ENCODE measurements at places on chromosomes 1 and 21. TPM values are rescaled to one million over a fixed set of nuclear protein-coding genes. Genes with fewer than 3 reads are reported as not detected.

GRCh38 chr1:174605198-174605597 lies 157.4 kb downstream of the GPR52 start:
- DNase-seq = no peak

GRCh38 chr1:25430073-25430966 lies at the start of gene MACO1:
MACO1 (plus strand) TSS chr1:25430897; CDS start chr1:25431099, 202 bp downstream.
- DNase-seq = peak; percentile 96

DNA sequence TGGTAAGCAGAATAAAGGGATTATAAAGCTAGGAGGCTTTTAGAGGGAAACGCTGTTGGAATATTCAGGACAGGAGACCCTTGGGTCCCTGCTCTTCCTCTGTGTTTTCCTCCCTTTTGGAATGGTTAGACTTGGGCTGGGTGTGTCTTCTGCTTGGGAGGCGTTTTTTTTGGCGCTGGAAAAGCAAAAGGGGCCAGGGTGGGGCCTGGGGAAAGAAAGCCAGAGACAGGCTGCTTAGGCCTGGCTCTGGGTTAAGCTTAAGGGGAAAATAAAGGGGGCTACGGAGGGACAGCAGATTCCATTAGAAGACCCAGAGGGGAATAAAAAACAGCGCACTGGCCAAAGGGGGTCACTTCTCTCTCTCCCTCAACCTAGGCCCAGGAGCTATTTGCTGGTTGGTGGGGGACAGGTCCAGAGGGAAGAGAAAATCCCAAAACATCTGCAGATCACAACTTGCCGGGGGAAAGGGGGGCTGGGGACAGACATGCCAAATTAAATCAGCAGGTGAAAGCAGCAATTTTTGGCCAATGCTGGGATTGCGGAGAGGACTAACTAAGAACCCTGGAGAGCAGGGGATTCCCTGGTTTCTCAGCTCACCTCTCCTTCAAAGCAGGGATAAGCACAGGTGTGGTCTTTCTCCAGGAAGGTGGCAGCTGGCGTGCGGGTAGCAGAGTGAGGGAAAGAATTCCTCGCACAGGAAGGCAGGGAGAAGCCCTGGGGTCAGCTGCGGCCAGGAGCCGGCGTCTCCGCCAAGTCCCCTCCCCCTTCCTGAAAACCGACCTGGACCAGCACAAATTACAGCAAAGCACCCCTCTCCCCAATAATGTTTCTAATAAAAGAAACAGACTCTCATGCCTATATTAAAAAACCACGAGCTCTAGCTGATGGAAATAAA lies 82.2 kb upstream of the AK4 start:
- peak; percentile 66 for DNase-seq

DNA sequence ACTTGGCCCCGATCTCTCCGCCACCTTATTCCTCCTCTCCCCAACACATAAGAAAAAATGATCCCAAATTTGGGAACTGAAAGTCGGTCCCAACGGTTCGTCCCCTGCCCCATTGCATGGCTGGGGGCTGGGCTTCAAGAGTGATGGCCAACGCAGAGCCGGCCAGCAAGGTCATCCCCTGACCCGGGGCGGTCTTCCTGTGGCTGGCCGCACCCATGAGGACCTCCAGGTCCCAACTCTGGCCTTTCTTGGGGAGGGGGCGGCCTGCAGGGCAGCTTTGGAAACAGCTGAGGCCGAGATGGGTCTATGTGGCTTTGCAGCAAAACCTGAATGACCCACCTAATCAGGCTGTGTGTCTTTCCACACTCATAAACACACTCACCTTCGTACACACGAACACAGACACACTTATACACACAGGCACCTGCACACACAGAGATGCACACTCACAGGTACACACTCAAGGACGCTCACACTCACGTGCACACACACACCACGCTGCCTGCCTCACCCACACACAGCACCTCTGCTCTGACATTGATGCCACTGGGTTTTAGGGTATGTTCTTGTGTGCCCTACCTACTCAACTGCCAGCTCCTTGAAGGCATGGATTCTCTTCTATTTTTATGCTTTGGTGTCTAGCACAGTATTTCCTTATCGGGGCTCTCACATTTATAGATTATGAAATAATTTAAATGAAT lies 562 bp downstream of the DYNLT5 start:
- DNase-seq = no peak

- no peak for DNase-seq
These were observed 12.5 kb downstream of the CD52 start for GRCh38 chr1:26330276-26330675.

- no peak for DNase-seq
These were observed 149.6 kb downstream of the PBX1 start for GRCh38 chr1:164708596-164708995.

GRCh38 chr1:216690603-216691002 lies 32.6 kb downstream of the ESRRG start:
- DNase-seq = no peak

DNA sequence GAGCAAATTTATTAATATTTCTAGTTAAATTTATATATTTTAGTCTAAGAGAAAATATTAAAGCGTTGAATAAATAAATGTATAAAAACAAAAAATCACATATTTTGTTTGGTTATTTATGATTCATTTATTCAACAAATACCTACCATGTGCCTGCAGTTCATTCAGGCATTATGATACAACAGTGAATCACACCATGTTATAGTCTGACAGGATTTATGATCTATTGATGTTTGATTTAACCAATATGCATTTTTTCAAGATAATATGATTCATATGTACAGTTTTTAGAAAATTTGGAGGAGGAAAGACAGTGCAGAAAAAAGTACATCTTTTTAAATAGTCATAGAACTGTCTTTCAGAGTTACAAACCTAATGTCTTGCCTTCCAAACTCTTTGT lies 7.4 kb upstream of the TRIM58 start:
- no peak for DNase-seq

DNA sequence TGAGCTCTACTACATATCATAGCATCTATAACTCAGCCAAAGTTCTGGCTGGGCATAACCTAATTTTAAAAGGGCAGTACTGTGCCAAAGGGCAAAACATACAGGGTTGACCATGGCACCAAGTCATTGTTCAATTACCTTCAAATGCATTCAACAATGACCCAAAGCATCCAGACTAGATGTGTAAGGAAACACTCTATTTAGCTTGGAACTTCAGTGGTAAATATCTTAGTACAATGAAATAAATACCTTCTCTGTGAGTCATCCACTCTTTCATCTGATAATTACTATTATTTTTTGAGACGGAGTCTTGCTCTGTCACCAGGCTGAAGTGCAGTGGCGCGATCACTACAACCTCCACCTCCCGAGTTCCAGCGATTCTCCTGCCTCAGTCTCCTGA lies 70.0 kb downstream of the NVL start:
- DNase-seq = no peak

GRCh38 chr1:195715652-195716051 lies 892.6 kb downstream of the KCNT2 start:
- no peak for DNase-seq

GRCh38 chr1:183633676-183634343 lies 1.8 kb downstream of the ARPC5 start:
- DNase-seq = no peak

DNA sequence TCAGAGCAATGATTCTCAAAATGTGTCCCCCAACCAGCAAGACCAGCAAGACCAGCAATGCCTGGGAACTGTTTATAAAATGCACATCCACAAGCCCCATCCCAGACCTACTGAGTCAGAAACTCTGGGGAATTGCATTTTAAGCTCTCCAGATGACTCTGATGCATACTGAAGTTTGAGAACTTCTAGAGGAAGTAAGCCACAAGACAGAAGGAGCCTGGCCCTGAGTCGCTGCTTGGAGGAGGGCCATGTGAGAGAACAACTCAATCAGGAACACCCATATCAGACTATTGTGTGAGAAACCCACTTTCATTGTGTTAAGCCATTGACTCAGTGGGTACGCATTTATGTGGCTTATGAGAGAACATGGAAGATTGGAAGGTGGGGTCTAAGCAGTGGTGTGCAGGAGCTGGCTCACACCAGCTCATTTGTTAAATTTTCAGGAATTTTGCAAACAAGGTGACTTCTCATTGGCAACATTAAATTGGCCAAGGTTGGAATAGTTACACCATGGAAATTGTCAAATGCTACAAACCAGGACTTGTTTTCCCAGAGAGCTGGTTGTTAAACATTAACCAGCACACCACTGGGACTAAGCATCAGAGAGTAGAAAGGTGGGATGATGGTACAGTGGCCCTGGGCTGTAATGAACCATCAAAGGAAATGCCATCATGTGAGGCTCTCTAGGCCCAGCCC lies 38.9 kb downstream of the ATP1A1 start:
- no peak for DNase-seq

DNA sequence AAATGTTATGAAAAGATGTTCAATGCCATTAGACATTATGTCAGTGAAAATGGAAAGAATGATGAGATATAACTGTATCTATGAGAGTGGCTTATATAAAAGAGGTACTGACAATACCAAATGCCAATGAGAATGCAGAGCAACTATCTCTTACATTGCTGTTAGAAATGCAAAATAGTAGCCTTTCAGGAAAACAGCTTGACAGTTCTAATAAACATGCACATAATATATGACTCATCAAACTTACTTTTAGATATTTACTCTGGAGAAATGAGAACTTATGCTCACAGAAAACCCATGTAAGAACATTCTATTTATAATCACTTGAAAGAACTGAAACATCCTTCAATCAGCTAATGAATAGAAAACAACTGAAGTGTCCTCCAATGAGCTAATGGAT lies 996.7 kb upstream of the ADGRL4 start:
- DNase-seq = no peak

DNA sequence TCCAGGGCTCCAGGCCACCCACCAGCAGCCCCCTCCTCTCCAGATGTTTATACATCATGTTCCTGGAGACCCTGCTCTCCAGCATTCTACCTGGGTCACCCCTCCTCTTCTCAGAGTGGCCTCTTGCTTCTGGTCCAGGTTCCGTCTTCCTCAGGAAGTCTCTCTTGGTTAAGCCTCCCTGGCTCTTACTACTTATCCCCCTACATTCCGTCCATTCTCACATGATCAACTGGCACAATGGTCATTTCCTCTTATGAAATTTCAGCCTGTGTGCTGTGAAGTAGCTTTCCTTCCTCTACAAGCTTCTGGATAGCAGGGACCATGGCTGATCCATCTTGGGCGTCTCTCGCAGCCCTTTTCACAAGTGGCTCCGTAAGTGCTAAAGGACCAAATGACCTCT lies 33.9 kb upstream of the ATP2B4 start:
- no peak for DNase-seq

GRCh38 chr1:226682871-226683814 lies 55.9 kb downstream of the ITPKB start:
- DNase-seq = peak; percentile 25

GRCh38 chr1:231665101-231665500 lies 38.5 kb downstream of the DISC1 start:
- no peak for DNase-seq

- DNase-seq = no peak
These were observed 39.0 kb downstream of the SNAP47 start for GRCh38 chr1:227774051-227774731.

DNA sequence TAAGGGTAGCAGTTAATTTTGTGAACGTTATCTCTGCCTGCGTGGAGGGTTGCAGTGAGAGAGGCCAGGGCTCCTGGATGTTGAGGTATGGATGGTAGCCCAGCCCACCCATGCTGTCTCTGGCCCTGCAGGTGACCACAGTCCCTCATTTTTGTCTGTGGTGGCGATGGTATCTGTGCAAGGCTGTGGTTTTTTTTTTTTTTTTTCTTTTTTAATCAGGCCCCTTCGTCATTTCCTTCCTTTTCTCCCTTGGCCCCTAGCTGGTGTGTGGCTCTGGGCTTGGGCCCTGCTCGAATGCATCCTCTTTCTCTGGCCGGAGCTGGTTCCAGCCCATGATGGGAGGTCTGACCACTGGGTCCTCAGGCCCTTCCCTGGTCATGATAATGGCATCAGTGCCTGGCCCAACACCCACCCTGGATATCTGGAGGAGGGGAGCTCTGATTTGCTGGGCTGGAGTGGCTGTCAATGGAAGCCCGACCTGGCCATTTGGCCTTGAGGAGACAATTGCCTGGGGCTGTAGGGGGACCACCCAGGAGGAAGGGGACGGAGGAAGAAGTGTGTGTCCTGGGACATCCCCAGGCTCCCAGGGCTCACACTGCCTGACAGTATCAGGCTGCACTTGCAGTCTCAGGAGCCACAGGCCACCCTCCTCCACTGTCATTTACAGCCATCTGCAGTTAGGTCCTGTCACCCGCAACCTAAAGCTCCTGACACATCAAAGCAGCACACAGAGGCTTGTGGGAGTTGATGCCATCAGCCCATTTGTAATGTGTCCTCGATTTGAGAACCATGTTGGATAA lies 8.1 kb upstream of the RNF187 start:
- DNase-seq = no peak

- no peak for DNase-seq
These were observed 77.6 kb downstream of the SETD4 start for GRCh38 chr21:35982717-35983116.

DNA sequence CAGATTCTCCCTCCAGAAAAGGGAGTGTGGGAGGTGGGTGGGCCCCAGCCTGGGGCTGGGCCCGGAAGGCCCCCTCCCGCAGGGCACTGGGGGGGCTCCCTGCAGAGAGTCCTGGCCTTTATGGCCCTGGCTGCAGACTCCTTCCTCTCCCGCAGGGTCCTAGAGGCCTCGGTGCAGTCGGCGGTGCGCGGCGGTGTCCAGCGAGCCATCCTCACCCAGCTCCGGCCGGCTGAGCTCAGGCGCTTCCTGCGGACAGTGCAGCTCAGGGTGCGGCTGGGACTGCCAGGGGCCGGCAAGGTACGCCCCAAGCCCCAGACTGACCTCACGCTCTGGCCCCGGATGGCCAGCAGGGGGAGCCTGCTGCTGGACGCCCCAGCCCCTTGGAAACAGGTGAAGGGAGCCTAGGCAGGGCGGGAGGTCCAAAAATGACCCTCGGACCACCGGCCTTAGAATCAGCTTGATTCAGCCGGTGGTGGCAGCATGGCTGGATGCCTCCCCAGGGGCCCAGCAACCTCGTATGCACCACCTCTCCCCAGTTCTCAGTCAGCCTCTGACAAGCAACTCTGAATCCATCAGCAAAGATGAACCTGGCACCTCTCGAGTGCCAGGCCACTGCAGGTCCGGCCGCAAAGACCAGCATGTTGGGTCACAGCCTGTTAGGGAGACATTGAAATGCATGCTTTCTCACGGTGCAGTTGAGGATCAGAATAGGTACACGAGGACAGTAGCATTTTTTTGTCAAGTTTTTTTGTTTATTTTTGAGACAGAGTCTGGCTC lies 20.6 kb downstream of the MTHFR start:
- no peak for DNase-seq

- no peak for DNase-seq
These were observed 6.6 kb upstream of the B3GALNT2 start for GRCh38 chr1:235510823-235511222.

PLA2G2A gene
- 71.4 TPM for total RNA-seq

HDGF gene
- 178 TPM for total RNA-seq

CELA3B gene
- total RNA-seq = not detected

VAV3 gene
- 153 TPM for total RNA-seq

PLXNA2 gene
- 11.5 TPM for total RNA-seq

ZNF593OS gene
- total RNA-seq = not detected

TNFRSF4 gene
- total RNA-seq = 1.6 TPM

KCNH1 gene
- 1.3 TPM for total RNA-seq

TTC4 gene
- 26.9 TPM for total RNA-seq

GSTM5 gene
- total RNA-seq = 4.6 TPM

COG2 gene
- 44.3 TPM for total RNA-seq

KIF2C gene
- 2.6 TPM for total RNA-seq

YARS1 gene
- total RNA-seq = 67.2 TPM

SLFNL1 gene
- total RNA-seq = 0.29 TPM

SLC35A3 gene
- 31.8 TPM for total RNA-seq

AKR7A3 gene
- total RNA-seq = 7.9 TPM
